ENCODE measurements at places on chromosomes 16 and 17.

- no peaks in the 10 kb centered on the region for H3K36me3 ChIP-seq
- no peak for DNase-seq
- no peaks in the 10 kb centered on the region for H3K27me3 ChIP-seq
- peak overlapping the region; percentile 92 for H3K27ac ChIP-seq
These were observed 17.3 kb upstream of the SPN start for GRCh38 chr16:29645694-29646187.

GRCh38 chr17:57068222-57068658 is 16.8 kb upstream of the AKAP1 start:
- no peak overlapping the region for H3K27ac ChIP-seq
- DNase-seq, result no peak
- no peaks in the 10 kb centered on the region for H3K36me3 ChIP-seq

GRCh38 chr17:32854832-32855389 is 22.0 kb downstream of the MYO1D start:
- no peak overlapping the region for H3K4me3 ChIP-seq
- H3K27ac ChIP-seq, result no peak overlapping the region
- H3K4me1 ChIP-seq, result no peaks in the 10 kb centered on the region
- DNase-seq, result no peak
- no peaks in the 10 kb centered on the region for H3K27me3 ChIP-seq
- no peaks in the 10 kb centered on the region for H3K36me3 ChIP-seq

DNA sequence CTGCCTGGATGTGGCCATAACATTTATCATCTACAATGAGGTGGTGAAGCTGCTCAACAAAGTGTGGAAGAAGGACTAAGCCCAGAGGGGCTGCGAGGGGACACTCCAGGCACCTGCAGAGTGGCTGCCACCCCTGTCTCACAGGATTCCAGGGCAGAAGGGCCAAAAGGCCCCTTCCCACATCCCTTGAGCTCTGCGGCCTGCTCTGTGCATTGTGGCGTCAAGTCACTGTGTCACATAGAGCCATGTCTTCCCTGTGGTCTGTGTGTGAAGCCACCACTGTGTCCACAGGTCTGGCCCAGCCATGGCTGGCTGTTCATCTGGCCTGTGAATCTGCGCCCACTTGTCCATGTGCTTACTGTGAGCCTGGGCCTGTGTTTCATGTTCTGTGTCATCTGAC is 1714.6 kb downstream of the TP53TG3F start:
- DNase-seq, result no peak
- no peaks in the 10 kb centered on the region for H3K36me3 ChIP-seq
- no peak overlapping the region for H3K4me3 ChIP-seq
- no peaks in the 10 kb centered on the region for H3K4me1 ChIP-seq

DNA sequence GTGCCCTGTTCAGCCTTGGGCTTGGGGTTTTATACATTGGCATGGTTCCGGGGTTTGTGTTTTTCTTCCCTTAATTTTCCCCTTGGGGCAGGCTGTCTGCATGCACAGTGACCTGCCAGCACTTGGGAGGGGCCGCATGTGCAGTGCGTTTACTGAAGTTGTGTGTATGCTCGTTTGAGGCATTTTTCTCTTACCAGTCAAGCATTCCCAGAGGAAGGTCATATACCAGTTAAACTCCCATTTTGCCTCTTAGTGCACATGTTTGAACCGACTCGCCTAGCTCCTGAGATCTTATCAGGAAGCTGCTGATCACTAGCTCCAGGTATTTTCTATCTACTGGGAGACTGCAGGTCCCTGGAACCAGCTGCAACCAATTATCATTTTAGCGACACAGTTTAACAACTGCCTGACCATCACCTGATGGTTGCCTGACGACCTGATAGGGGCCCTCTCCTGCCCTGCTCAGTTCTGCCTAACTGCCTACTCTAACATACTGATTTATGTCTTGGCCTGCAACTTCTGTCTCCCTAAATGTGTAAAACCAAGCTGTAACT is 51.4 kb downstream of the MFSD11 start:
- no peaks in the 10 kb centered on the region for H3K27me3 ChIP-seq
- no peak overlapping the region for H3K27ac ChIP-seq
- no peak for DNase-seq
- H3K4me1 ChIP-seq, result peaks cover 11% of the 10 kb centered on the region

GRCh38 chr16:19857593-19858339 is 26.9 kb downstream of the GPRC5B start:
- no peaks in the 10 kb centered on the region for H3K36me3 ChIP-seq
- DNase-seq, result no peak
- H3K27ac ChIP-seq, result no peak overlapping the region
- H3K4me1 ChIP-seq, result no peaks in the 10 kb centered on the region

- no peaks in the 10 kb centered on the region for H3K27me3 ChIP-seq
- H3K4me3 ChIP-seq, result no peak overlapping the region
- no peak for DNase-seq
- H3K4me1 ChIP-seq, result no peaks in the 10 kb centered on the region
- H3K36me3 ChIP-seq, result no peaks in the 10 kb centered on the region
These were observed 863.5 kb upstream of the CDH8 start for GRCh38 chr16:62899737-62900136.

DNA sequence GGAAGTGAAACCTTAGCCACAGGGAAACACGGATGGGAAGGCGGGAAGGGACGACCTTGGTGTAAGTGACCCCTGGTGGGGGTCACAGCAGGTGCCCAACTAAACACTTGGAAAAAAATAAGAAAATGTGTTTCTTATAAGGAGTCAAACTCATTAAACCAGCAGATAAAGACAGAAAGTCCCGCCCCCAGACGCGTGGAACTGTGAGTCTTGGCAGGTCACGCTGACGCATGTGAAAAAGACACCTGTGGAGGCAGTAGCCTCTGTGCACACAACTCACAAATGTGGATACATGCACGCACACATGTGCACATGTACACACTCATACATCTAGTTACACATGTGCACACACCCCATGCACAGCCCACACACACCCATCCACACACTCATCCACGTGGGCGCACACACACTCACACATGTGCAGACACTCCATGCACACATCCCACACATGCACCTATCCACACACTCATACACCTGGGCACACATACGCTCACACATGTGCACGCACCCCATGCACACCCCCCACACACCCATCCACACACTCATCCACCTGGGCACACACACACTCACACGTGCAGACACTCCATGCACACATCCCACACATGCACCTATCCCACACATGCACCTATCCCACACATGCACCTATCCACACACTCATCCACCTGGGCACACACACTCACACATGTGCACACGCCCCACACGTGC is 432.4 kb downstream of the SOX9 start:
- H3K4me3 ChIP-seq, result no peak overlapping the region
- no peak for DNase-seq
- H3K27ac ChIP-seq, result no peak overlapping the region
- no peaks in the 10 kb centered on the region for H3K4me1 ChIP-seq
- H3K36me3 ChIP-seq, result no peaks in the 10 kb centered on the region
- no peaks in the 10 kb centered on the region for H3K27me3 ChIP-seq

DNA sequence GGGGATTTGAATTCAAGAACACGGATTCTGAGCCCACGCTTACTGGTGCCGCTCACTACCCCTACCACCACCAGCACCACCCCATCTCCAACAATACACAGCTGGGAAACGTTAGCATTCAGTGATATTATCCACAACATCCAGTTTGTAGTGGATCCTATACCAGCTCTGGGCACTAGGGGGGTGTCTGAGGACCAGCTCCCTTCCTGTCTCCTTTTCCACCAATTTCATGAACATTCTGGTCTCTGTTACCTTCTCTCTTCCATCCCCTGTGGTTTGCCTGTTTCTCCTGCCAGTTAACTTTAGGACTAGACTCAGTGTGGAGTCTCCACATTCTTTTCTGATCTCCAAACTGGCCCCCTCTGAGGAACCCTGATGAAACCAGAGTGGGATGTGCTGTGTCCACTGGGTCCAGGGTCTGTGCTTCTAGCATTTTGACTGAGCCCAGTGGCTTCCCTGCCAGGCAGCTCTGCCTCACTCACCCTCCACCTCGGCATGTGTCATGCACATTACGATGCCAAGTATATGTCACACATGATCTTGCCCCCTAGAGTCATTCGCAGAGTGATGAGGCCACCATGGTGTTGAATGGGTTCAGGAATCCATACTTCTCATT is 187.0 kb upstream of the CDH13 start:
- H3K4me3 ChIP-seq, result no peak overlapping the region
- no peaks in the 10 kb centered on the region for H3K4me1 ChIP-seq
- peaks cover 12% of the 10 kb centered on the region for H3K27me3 ChIP-seq
- H3K36me3 ChIP-seq, result no peaks in the 10 kb centered on the region
- no peak for DNase-seq
- no peak overlapping the region for H3K27ac ChIP-seq

DNA sequence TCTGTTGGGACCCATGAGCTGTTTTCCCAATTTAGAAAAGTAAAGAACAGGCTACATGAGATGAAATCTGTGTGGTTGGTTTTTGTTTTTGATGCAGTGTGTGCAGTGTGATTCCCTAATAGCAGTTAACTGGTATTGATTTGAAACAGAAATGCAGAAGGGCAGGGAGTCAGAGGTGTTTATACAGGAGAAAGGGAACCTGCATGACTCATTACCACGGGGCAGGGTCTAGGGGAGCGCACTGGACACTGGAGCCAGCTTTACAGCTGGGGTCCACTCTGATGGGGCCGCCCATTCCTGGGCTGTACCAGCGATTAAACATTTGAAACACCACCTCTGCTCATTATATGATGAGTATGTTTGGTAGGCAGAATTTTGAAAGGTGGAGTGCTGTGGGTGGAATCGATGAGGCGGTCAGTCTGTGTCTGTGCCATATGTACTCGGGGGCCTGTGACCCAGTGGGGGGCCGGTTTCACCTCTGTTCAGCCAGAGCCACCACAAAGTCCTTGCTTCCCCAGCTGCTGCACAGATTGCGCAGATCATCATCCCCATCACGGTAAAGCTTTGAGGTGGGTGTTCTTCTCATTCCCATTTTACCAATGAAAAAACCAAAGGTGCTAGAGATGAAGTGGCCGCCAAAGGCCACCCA is 142.5 kb downstream of the CMIP start:
- no peak overlapping the region for H3K4me3 ChIP-seq
- peaks cover 42% of the 10 kb centered on the region for H3K36me3 ChIP-seq
- peaks cover 9% of the 10 kb centered on the region for H3K4me1 ChIP-seq
- no peak overlapping the region for H3K27ac ChIP-seq

DNA sequence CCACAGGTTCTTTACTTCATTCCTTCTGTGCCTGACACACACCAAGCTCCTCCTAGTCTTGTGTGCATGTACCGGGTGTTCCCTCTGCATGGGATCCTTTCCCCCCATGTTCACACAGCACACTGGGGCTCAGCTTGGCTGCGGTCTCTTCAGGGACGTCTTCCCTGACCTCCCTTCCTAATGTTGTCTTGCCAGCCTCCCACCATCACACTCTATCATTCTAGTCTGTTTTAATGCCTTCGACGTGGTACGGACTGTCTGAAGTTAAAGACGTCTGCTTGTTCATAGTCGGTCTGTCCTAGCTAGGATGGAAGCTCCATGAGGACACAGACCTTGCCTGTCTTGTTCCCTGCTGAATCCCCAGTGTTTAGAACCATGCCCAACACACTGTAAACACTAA is 60.1 kb downstream of the USP31 start:
- DNase-seq, result no peak
- no peak overlapping the region for H3K27ac ChIP-seq
- no peaks in the 10 kb centered on the region for H3K27me3 ChIP-seq
- peaks cover 25% of the 10 kb centered on the region for H3K36me3 ChIP-seq
- no peaks in the 10 kb centered on the region for H3K4me1 ChIP-seq

- no peaks in the 10 kb centered on the region for H3K27me3 ChIP-seq
- no peak overlapping the region for H3K27ac ChIP-seq
- H3K4me3 ChIP-seq, result no peak overlapping the region
- peaks cover 4% of the 10 kb centered on the region for H3K36me3 ChIP-seq
- no peak for DNase-seq
These were observed 209.4 kb downstream of the IRX3 start for GRCh38 chr16:54077050-54077821.

GRCh38 chr16:86026916-86027315 is 128.0 kb downstream of the IRF8 start:
- H3K27ac ChIP-seq, result no peak overlapping the region
- H3K4me3 ChIP-seq, result no peak overlapping the region
- H3K36me3 ChIP-seq, result peaks cover 2% of the 10 kb centered on the region
- H3K27me3 ChIP-seq, result peaks cover 25% of the 10 kb centered on the region
- peak; percentile 7 for DNase-seq
- H3K4me1 ChIP-seq, result no peaks in the 10 kb centered on the region

DNA sequence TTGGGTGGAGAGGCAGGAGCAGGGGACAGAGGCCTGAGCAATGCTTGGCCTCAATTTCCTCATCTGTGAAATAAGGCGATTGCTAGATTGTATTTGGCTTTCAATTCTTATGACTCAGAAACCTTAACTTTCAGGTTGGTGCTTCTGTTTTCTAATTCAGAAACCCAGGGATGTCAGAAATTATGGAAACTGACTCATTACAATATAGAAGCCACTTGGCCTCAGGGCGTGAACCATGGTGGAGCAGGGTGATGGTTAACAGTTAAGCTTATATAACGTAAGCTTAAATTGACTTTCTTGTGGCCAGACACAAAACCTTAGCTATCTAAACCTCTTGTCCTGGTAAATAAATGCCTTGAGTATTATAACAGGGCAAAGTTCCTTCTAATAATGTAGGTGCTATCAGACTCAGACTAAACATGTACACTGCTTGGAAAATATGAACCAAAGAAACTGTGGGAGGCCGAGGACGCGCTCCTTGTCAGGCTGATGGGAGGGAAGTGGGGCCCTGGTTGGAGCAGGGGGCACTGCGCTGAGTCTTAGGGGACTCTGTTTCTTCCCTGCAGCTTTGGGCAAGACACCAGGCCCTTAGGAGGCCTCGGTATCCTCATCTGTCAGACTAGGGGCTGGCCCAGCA is 17.1 kb upstream of the SREBF1 start:
- H3K4me1 ChIP-seq, result peaks cover 26% of the 10 kb centered on the region
- H3K27me3 ChIP-seq, result no peaks in the 10 kb centered on the region
- no peak for DNase-seq
- no peak overlapping the region for H3K4me3 ChIP-seq
- no peak overlapping the region for H3K27ac ChIP-seq

DNA sequence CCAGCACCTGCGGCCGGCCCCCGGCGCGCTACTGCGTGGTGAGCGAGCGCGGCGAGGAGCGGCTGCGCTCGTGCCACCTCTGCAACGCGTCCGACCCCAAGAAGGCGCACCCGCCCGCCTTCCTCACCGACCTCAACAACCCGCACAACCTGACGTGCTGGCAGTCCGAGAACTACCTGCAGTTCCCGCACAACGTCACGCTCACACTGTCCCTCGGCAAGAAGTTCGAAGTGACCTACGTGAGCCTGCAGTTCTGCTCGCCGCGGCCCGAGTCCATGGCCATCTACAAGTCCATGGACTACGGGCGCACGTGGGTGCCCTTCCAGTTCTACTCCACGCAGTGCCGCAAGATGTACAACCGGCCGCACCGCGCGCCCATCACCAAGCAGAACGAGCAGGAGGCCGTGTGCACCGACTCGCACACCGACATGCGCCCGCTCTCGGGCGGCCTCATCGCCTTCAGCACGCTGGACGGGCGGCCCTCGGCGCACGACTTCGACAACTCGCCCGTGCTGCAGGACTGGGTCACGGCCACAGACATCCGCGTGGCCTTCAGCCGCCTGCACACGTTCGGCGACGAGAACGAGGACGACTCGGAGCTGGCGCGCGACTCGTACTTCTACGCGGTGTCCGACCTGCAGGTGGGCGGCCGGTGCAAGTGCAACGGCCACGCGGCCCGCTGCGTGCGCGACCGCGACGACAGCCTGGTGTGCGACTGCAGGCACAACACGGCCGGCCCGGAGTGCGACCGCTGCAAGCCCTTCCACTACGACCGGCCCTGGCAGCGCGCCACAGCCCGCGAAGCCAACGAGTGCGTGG is 1.5 kb downstream of the NTN1 start:
- peak; percentile 26 for DNase-seq
- H3K27me3 ChIP-seq, result peaks cover 38% of the 10 kb centered on the region
- no peaks in the 10 kb centered on the region for H3K36me3 ChIP-seq
- peak overlapping the region; percentile 46 for H3K27ac ChIP-seq
- H3K4me3 ChIP-seq, result peak overlapping the region; percentile 87
- peaks cover 23% of the 10 kb centered on the region for H3K4me1 ChIP-seq

Data from activated B cell treated with CpG ODN at 0.5 μM for 24 hours (primary cell).